ENCODE measurements at places on chromosomes 6 and 20. TPM values are rescaled to one million over a fixed set of nuclear protein-coding genes. Genes with fewer than 3 reads are reported as not detected.

The FAXC gene
- not detected for polyA plus RNA-seq

DNA sequence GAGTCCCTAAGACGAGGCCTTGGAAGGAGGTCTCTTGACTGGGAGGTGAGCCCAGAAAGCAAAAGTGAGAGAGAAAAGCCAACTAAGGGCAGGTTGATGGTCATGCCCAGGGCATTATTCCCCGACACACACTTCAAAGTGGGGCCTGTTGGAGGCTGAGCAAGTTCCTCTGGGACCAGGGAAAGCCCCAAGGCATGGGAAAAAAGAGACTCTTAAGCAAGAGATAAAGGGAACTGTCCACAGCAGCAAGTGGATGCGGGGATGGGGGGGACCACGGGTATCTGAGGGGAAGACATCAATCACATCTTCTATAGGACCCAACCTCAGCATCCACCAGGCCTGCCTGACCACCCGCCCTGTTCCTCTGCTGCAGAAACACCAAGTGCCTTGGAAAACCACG is 119.9 kb upstream of the MAFB start:
- H3K4me1 ChIP-seq: no peaks in the 10 kb centered on the region
- no peak for DNase-seq

DNA sequence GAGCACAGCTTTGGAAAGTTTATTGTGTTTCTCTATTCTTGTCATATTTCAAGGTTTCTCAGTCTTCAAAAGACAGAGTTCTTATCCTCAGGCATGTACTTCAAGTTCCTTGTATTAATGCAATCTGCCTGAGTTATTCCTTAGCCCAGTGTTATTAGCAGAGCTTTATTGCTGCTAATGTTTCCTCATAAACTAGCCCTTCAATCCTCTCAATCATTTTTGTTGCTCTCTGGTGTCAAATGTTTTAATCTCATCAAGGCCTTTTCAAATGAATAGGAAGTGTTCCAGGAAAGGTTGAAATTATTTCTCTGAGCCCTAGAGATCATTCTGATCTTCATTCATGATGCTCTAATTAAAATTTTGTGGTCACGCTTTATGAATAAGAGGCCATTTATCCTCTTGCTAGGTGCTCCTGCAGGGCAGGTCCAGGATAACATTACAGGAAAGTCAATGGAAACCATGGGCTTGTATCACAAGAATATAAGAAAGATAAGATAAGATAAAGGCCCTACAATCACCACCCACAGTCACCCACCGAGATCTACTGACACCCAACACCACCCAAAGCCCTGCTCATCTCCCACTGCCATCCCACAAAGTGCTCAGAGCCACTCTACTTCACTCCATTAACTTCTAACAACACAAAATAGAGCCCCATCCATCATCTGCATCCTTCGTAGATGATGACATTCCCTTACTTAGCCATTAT is 125.9 kb downstream of the COL9A1 start:
- no peak overlapping the region for H3K27ac ChIP-seq
- no peak for DNase-seq
- no peaks in the 10 kb centered on the region for H3K27me3 ChIP-seq
- no peaks in the 10 kb centered on the region for H3K4me1 ChIP-seq
- no peak overlapping the region for H3K4me3 ChIP-seq
- H3K36me3 ChIP-seq: no peaks in the 10 kb centered on the region

DNA sequence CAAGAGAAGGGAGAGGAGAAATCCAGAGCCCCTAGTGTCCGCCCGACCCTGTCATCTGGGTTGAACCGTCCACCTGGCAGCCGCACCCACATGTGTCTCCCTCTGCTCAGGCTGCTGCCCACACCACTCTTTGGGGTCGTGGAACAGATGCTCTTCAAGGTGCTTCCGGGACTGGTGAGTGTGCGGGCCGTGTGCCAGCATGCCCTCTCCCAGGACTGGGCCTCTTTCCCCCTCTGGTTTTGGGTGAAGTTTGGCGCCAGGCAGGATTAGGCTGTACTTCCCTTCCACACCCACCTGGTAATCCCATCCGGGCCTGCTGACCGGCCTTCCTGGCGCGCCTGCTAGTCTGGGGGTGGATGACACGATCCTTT is 7.9 kb downstream of the BPIFB3 start:
- peaks cover 2% of the 10 kb centered on the region for H3K27me3 ChIP-seq
- no peak overlapping the region for H3K4me3 ChIP-seq
- DNase-seq: no peak
- no peaks in the 10 kb centered on the region for H3K36me3 ChIP-seq
- no peaks in the 10 kb centered on the region for H3K4me1 ChIP-seq
- no peak overlapping the region for H3K27ac ChIP-seq

Measured in immature natural killer cell (primary cell).